ENCODE measurements at places on chromosomes 4 and X.

GRCh38 chr4:74329307-74329706 lies 21.0 kb downstream of the EPGN start:
- no peak for DNase-seq

DNA sequence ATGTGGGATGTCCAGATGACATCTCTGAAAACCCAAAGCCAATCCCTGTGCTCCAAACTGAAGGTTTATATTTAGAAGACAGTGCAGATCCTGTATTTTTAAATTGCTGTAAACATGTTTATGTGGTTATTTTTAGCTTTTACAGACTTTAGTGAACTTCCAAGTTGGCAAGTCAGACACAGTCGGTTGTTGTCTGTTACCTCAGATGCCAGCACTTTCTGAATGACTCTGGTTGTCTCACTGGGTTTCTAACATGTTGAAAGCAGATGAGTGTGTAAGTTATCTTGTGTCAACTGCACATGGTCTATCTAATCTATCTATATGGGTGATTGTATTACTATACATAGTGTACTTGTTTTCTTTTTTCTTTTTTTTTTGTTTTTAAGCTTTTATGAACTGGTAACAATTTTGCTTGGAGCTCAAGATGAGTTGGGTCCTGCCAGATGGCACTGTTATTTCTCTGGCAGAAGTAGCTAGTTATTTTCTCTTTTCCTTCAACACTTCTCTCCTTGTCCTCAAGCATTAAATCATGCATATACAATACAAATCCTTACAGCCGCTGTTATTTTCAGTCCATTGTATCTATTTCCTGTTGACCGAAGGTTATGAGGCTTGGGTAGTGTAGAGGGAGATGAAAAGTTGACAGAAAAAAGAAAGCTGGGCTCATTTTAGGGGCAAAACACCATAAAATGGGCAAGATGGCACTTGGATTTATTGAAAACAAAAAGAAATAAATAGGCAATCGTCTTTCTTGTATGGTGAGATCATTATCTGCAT lies 66.3 kb downstream of the GAB1 start:
- no peak for DNase-seq

DNA sequence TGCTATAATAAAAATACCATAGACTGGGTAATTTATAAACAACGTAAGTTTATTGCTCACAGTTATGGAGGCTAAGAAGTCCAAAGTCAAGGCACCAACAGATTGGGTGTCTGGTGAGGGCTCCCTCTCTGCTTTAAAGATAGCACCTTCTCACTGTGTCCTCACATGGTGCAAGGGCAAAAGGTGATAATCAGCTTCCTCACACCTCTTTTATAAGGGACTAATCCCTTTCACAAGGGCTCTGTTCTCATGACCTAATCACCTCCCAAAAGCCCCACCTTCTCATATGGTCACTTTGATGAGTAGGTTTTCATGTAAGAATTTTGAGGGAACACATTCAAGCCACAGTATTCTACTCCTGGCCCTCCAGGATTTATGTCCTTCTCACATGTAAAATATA lies 641.7 kb upstream of the ATOH1 start:
- no peak for DNase-seq

- DNase-seq = peak; percentile 15
Measured at GRCh38 chr4:143554728-143555597, 41.5 kb downstream of the SMARCA5 start.

DNA sequence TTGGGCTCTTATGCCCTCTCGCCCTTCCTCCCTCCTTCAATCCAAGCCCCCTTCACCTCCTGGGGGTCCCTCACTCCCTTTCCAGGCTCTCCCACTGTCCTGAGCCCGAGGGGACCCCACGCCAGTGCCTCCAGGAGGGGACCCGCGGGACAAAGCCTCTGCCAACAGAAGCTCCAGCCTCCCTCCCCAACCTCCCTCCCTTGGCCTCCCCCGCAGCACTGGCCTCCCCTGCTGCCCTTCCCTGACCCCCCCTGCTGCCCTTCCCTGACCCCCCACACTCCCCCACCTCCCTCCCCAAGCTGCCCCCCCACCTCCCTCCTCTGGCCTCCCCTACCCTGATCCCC lies 71.0 kb upstream of the MXD4 start:
- DNase-seq = no peak

- DNase-seq = no peak
Measured at GRCh38 chr4:1368421-1369090, 21.5 kb downstream of the UVSSA start.

- no peak for DNase-seq
Measured at GRCh38 chrX:31435592-31435991, 363.8 kb upstream of the FTHL17 start.

GRCh38 chr4:102447413-102447812 lies 53.7 kb upstream of the NFKB1 start:
- DNase-seq = no peak

DNA sequence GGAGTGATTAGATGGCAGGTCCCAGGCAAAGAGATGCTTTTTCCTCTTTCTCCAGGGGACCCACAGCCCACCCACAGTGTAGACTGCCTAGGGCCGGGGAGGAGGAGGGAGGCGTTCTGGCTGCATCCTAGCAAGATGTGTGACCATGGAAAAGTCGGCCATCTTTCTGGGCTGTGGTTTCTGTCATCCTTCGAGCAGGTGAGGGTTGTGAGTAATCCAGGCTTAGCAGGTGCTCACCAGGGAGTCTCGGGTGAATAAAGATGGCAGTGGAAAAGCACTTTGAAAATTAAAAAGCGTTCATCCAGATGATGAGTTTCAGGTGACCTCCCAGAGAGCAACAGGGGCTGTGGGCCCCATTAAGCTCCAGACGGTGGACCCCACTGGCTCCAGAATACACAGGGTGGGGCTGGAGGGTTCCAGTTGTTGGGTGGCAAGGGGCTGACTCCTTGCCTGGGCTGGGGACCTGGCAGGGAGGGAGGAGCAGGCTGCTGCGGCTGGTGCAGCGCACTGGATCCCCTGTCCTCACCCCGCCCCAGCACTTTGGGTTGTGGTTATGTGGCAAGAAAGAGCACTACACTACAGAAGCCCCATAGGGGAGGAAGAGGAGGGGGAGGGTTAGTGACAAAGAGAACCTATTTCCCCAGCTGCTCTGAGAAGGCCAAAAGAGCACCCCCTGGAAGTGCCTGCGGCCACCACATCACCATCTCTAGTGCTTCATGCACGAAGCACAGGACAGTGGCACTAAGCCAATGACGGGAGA lies 23.7 kb downstream of the ELF4 start:
- peak; percentile 56 for DNase-seq

DNA sequence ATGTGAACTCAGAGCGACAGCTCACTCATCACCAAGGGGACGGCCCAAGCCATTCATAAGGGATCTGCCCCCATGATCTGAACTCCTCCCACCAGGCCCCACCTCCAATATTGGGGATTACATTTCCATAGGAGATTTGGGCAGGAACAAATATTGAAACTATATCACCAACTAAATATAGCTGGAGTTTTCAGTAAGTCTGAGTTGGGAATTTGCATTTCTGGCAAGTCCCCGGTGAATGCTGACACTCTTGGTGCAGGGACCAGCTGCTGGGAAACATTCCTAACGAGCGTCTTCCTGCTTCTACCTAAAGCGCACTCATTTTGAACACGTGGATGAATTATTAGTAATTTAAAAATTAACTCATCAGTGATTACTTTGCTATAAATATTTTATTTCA lies 13.2 kb downstream of the CLDN34 start:
- DNase-seq = no peak

GRCh38 chr4:3753726-3754412 lies 12.3 kb upstream of the ADRA2C start:
- no peak for DNase-seq

GRCh38 chrX:104315555-104315954 lies 60.8 kb upstream of the ESX1 start:
- no peak for DNase-seq

- no peak for DNase-seq
Measured at GRCh38 chrX:17596061-17596460, 141.2 kb upstream of the SCML1 start.

- DNase-seq = no peak
Measured at GRCh38 chr4:118983293-118983692, 94.6 kb downstream of the SYNPO2 start.

- no peak for DNase-seq
Measured at GRCh38 chrX:25105221-25105620, 89.5 kb upstream of the ARX start.

GRCh38 chr4:70449220-70449619 lies 22.8 kb upstream of the MUC7 start:
- no peak for DNase-seq

Measured in activated T-cell treated with anti-CD3 and anti-CD28 coated beads for 48 hours (primary cell).